ENCODE measurements at places on chromosomes 16 and 17.

GRCh38 chr17:51087072-51087757, 33.5 kb downstream of the SPAG9 start:
- DNase-seq, result no peak

DNA sequence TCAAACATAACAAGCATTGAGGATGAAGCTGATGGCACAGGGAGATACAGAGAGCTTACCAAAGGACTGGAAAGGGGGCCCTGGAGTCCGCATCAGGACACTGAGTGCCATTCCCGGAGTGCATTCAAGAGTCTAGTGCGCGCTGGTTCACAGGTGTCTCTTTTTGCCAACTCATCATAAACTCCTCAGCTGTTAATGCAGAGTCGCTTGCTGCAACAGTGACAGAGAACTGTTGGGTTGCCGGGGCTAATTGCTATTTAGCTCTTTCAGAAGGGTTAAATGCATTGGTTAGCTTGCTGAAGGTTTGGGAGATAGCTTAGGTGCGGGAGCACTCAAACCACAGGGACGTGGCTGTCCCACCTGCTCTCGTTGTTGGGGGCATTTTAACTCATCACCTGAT, 1091.6 kb upstream of the EEF2KMT start:
- no peak for DNase-seq

DNA sequence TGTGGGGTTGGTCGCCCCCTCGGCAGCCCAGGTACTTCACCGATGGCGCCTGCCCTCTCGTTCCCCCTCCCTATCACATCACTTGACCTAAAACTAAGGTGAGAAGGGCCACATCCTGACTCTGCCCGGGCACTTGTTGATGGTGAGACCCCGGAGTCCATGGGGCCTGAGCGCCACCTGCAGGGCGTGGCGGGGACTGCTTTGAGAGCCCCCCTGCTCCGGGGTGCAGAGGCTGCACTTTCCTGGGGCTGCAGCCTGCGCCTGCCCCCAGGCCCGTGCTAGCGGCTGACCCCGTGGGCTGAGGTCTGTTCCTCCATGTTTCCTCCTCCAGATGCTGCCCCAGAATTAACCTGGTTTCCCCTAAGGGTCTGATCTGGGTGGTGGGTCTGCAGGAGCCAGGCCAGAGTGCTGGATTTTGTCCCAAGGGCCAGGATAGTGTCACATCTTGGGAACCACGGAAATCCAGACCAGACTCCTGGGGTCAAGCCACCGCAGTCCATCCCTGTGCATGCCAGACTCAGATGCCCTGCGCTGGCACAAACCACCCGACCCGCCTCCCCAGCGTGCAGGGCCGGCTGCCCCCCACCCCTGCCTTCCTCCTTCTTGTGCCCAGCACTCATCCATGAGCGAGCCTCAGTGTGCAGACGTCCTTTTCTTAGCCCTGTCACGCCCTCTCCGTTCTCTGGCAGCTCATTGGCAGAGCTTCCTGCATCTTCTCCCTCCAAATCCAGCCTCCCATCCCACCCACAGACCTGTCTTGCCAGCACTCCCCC, 2.7 kb downstream of the NDUFAF8 start:
- DNase-seq, result no peak

DNA sequence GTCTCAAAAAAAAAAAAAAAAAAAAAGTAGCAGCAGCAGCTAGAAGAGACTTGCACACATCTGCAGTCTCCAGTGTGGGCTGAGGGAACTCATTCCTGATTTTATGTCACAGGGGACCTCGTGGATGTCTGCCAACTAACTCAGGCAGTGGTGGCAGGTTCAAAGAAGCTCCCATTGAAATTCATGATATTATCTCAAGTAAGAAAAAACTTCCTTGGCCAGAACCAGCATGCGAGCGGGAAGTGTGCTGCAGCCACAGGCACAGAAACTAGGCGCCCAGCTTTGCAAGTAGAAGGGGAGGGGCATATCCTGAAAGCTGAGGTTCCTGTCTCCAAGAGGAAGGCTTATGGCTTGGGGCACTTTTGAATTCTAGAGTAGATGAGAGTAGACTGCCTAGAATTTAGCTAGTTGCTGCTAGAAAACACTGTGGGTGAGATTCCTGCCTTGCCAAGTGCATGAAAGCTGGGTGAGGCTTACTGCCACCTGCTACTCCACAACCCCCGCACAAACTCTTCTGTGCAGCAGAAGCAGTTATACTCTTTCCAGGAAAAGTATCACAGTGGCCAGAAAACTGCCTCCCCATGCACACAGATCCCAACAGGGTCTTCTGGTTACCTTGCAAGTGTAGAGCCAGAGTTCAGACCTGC, 603.8 kb upstream of the CA10 start:
- DNase-seq, result no peak

DNA sequence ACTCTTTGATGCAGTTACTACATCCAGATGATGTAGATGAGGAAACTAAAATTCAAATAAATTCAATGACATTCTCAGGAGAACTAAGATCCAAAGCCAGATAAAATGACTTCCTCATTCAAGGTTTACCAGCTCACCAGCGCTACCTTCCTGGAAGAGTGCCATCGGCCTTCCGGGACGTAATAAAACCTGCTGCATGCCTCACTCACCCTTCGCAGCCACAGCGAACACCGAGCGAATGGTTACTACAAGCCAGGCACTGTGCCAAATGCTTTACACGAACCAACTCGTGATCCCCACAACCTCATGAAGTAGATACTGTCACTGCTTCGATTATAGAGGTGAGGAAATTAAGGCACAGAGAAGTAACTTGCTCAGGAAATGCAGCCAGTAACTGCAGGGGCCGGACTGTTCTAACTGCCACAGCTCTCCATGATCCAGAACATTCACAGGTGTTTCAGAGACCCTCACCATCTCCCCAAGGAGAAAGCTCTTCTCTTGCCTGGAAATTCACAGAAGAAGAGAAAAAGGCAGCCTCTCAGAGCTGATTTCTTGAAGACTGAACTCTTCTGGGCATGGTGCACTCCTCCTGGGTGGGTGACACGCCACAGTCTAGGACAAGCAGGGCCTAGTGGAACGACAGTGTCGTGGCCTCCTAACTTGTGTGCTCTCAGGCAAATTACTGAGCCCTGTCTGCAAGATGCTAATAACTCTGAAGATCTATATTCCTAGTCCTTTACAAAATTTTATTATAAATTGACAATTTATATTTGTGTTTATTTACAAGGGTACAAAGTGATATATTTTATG, 46.8 kb downstream of the HIC1 start:
- DNase-seq, result no peak

DNA sequence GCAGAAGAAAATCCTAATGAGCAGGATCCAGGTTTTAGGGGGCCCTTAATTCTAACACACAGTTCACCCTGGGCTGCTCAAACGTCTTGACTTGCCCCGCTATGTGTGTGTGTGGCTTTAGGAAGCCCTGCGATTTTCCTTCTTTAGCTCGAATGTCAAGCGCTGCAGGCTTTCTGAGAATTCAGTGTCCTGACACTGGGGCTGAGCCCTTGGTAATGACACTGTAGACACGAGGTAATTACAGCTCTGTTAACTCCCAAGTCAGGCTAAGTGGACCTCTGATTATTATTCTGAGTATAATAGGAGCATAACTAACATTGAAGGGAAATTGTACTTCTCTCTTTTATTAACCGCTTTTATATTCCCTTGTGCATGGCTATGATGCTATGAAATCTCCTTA, 202.1 kb downstream of the RBFOX1 start:
- DNase-seq, result no peak

DNA sequence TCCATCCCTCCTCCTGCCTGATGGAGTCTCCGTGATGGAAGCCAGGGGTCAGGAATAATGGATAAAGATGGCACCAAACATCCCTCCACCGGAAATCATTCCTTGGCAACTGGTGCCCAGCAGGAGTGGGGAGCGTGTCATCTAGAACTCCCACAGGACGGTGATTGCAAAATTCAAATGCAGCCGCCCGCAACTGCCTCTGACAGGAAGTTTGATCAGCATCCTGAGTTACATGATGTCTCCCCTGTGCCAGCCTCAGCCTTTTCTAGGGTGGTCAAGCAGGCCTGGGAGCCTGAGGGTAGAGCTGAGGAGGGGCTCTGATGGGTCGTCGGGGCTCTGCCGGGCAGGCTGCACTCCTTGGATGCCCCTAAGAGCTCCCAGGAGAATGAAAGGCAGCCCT, 52.8 kb downstream of the GSG1L start:
- DNase-seq, result no peak

All from ovary (tissue), 10 donors.